ENCODE measurements at places on chromosomes 6 and 20.

- DNase-seq, result peak; percentile 60
These were observed 16.6 kb upstream of the CCDC167 start for GRCh38 chr6:37516076-37516919.

DNA sequence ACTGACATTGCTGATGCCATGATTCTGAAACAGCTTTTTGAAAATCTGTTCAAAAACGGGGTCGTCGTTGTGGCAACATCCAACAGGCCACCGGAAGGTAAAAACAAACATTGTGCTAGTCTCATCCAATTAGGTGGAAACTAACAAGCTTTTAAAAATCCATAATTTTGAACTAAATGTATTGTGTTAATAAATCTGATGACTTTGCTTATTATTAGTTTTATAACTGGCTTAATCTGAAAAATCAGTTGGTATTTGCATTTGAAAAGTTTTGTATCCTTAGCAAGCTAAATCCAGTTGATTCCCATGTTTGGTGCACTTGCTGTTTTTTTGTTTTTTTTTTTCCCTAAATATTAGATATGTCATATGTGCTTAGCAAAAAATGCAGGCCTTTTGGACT is 71.4 kb downstream of the AFG1L start:
- no peak for DNase-seq

DNA sequence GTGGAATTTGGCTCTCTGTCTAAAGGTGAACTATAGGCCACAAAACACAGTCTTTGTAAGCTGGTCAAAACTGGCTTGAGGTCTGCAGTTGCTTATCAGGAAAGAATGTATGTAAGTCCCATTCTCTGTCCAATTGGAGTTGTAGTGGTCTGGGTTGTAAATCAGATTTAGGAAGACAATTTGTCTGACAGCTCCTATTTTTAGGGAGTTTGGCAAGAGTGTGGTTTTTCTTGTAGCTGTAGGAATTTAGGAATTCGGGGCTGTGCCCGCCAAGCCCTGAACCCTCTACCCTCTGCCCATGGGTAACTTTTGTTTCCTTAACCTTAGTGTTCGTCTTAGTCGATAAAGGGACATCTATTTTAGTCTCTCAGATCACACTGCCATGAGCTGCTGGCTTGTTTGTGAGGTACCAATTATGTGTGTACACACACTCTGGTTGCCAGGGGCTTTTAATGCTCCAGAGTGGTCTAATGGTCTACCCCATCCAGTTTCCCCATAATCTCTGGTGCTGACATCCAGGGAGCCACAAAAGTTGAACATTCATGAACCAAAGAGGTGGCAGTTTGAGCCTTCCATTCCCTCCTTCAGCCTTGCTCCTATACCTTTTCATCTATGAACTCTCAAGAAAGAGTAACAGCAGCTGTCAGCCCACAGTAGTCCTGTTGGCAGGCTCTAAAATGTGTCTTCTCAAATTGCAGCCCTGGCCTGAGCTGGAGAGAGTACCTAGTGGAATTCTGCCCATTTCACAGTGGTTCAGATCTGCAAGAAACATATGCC is 93.0 kb downstream of the ANKRD6 start:
- no peak for DNase-seq

DNA sequence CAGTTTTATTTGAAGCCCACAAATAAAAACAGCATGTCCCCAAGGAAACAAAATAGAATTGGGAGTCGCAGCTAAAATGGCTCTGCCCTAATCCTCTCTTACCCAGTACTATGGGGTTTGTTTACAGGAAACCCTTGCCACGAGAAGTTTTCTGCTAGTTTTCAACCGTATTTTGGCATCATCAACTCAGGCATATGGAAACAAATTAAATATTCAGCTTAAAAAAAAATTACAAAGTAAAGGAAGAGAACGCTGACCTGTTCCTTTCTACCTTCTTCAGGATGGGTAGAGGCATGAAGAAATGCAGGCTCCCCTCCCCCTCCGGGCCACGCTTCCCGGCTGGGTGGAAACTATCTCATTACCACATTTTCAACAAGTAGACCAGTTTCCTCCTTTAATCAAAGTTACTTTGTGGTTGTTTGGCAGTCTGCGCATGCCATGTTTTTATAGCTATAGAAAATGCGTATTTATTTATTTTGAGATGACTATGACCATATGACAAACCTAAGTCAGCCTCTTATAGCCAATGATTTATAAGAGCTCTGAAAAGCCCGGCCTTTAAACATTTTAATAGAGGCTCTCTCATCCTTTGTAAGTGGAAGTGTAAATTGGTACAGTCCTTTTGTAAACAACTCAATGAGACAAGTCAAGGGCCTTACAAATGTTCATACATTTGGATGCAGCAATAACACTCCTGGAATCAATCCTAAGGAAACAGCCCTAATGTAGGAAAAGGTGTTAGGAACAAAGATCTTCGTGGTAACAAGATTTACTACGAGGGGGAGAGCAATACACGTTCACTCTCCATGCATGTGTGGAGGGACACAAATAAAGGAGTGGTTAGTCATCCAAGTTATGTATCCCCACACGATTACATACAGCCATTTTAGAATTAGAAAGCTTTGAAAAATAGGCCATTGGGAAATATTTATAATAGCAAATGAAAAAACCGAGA is 16.1 kb upstream of the ZNF217 start:
- DNase-seq, result peak; percentile 33

DNA sequence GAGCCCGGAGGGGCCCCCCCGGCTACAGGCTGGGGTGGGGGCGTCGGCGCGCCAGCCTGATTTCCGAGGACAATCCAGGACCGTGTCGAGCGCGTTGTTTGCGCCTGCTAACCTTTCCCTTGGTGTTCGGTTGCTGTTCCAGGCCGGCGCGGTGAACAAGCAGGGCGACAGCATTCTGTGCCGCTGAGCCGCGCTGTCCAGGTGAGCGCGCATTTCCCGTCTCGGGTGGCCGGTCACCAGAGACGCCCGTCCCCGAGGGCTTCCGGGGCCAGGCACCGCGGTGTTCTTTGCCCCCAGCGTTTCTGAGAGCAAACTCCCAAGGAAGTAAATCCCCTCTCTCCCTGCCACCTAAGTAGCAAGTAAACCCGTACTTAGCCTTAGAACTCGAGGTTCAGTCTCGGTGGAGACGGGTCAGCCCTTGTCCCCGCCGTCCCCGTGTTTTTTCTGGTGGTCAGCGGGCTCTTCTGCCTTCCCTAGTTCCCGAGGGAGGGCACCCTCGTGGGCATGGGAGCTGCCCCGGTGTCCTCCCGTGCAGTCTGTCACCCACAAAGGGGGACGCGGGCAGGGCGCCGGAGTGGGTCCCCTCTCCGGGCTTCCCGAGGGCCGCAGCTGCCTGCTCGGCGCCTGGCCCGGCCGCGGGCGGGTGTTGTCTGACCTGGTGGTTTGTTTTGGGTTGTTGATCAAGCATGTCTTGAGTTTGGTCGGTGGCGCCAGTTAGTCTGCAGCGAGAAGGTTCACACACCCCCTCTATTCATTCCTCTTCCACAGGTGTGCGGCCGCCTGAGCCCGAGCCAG is 1.5 kb downstream of the ID4 start:
- DNase-seq, result no peak

DNA sequence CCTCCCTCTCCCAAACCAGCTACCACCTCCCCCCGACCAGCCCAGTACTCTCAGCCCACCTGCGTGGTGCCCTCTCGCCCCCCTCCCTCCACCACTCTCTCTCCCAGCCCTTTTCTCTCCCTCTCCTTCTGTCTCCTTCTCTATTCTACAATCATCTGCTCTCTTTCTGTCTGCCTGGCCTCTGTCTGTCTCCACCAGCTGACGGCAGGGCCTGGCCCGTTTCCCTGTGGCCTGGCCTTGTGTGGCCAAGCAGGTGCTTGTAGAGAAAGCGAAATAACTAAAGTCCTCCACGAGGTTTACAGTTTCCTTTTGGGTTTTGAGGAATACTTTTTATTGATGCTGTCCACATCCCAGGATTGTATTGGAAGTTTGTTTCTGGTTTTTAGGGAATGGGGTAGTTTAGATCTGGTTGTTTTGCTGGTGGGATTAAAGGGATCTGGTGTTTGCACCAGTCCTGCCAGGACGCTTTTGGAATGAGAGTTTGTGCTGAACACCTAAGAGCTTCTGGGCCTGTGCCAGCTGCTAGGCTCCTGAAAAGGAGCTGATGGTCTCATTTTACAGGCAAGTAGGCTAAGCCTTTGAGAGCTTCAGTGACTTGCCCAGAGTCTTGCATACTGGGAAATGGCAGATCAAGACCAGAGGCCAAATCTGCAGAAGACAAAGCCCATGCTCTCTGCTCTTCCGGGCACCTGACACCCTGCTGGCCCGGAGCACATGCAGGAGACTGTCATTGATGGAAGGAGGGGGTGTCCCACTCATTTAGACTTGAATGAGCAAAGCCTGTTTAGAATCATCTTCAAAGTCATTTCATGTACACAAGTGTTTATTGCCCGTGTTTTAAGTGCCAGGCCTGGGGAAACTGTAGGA is 161.7 kb downstream of the SYCP2 start:
- no peak for DNase-seq

DNA sequence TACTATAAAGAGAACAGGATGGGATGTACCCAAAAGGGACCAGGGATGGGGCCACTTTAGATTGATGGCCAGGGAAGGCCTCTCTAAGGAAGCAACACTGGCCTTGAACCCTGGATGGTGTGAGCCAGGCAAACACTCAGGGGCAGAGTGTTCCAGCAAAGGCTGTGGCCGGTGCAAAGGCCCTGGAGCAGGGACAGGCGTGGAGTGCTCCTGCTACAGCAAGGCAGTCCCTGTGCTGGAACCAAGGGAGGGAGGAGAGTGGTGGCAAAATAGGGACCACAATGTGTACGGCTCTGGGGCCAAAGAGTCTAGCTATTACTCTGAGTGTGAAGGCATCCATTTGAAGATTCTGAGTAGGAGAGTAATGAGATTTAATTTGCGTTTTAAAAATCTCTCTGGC is 131.6 kb downstream of the BMP7 start:
- DNase-seq, result no peak

DNA sequence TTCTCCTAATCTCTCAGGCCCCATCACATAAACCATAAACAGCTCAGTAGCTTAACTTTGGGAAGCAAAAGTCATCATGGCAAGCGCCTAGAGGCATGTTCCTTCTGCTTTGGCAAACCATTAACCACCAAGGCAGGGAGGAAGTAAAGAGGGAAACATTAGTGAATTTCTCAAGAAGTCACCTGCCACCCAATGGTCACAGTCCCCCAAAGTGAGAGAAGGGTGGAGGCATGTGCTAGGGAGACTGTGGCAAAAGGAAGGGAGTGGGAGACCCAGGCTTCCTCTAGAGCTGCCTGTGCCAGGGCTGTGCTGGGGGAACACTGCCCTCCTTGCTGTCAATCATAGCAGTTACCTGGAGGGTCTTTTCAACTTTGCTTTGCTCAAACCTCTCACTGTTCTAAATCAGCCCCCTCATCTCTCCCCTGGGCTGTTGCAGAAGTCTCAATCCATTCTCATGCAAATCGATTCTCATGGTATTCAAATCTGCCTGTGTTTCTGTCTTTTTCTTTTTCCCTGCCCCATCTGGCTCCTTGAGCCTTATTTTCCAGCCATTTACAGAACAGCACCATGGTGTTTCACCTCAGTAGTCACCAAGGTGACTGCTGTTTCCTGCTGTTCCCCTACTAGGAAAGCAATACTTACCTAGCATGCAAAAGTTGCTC is 1.8 kb upstream of the RNF24 start:
- DNase-seq, result no peak

DNA sequence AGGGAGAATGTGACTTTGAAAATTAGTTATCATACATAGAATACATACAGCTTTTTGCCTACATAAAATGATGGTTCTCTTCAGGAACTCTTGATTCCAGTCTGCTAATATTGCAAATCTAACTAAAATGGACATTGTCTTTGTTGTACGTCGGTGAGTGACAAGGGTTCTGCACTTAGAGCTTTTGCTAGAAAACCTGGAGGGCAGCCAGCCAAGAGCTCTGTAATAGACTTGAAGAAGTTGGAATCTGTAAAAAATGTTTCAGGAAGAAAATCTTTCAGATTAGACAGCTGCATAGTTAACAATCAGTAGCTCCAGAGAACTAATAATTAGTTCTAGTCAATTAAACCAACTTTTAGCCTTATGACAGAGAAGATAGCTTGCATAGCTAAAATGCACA is 138.3 kb downstream of the FLRT3 start:
- no peak for DNase-seq

DNA sequence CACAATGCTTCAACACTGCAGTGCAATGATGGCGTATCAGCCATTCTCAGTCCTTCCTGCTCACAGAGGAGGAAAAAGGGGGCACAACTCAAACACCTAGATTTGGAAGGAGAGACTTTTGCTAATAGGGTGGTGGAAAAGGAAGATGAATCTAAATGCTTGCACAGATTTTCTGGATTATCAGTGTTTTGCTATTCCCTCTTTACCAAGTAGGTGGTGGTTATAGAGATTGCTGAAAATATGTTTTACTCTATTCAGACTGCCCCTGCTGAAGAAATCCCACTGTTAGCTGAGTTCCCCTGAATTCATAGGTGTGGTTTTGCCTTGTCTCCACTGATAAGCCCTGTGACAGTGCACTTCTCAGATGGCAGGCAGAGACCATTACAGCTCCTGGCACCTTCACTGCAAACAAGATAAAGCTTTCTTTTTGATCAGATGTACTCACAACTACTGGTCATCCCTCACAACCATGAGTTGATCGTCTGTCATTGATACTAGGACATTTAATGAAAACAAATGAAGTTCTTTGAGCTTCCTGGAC is 311.4 kb downstream of the KIF16B start:
- no peak for DNase-seq

GRCh38 chr6:24313251-24314141 is 44.4 kb downstream of the DCDC2 start:
- no peak for DNase-seq

GRCh38 chr6:81608776-81609175 is 143.7 kb downstream of the TENT5A start:
- DNase-seq, result no peak

GRCh38 chr6:11224252-11224965 is 8.1 kb downstream of the NEDD9 start:
- no peak for DNase-seq

- DNase-seq, result peak; percentile 56
These were observed 725 bp downstream of the EEF1A1 start for GRCh38 chr6:73519926-73520687.

DNA sequence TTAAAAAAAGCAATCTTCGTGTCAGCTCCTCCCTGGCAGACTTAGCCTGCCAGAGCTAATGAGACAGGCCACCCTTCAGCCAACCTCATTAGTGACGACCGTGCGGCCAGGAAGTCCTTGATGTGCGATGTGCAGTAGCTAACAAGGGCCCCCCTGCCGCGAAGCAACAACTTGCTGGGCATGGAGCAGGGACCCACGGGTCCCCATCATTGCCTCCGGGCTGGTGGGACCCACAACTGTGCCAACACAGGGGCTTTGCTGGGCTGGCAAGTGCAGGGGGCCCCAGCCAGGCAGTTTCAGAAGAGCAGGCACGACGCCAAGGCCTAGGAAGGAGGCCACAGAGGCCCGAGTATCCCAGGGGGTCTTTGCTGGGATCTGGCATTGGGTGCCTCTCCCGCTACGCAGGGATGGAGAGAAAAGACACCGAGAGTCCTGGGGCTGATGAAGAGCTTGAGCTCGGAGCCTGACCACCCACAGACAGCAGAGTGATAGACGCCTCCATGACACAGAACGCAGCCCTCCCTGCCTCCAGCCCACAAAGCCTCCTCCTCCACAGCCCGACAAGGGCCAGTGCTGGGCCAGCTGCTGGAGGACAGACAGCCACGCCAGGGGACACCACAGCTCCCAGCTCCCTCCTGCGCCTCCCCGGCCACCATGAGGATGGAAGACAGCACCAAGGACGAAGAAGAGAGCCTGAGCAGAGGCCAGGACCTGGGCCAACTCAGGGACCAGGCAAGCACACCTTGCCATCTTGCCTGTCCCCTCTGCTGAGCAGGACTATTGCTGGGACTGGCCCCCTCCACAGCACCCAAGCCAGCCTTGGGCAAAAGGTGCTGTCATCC is 96.6 kb downstream of the YTHDF1 start:
- no peak for DNase-seq

GRCh38 chr20:10250902-10251301 is 32.3 kb downstream of the SNAP25 start:
- no peak for DNase-seq

Measured in activated CD4-positive, CD25-positive, alpha-beta regulatory T cell (primary cell).